ENCODE measurements at places on chromosomes 5 and 9.

DNA sequence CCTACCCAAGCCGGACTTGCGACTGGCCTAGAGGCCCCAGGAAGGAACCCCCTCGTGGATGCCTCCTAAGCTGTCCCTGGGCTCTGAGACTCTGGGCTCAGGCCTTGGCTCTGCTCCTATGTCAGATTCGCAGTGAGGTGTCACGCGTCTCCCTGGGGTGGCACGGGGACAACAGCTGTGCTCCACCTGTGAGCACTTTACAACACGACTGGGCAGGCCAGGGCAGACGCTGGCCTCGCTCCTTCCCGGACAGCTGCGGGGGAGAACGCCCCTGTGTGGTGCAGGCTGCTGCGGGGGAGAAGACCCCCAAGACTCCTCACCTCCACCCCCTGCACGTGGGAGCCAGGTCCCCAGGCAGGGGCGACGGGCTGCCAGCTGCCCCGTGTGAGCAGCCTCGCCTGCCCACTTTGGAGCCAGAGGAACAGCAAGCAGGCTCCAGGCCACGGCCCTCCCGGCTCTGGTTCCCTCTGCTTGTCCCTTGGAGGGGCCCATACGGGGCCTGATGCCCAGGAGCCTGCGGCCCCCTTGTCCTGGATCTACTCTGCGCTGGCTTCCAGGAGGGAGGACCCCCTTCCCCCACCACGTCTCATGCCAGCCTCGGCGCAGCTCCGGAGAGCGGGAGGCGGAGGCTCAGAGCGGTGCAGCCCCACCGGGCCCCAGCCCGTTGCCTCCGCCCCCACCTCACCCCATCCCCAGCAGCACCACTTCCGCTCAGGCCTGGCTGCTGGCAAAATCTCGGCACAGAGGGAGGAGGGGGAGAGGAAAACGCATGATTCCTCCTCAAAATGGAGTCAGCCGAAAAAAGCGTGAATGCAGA, 36.0 kb downstream of the SARDH start:
- DNase-seq = no peak

DNA sequence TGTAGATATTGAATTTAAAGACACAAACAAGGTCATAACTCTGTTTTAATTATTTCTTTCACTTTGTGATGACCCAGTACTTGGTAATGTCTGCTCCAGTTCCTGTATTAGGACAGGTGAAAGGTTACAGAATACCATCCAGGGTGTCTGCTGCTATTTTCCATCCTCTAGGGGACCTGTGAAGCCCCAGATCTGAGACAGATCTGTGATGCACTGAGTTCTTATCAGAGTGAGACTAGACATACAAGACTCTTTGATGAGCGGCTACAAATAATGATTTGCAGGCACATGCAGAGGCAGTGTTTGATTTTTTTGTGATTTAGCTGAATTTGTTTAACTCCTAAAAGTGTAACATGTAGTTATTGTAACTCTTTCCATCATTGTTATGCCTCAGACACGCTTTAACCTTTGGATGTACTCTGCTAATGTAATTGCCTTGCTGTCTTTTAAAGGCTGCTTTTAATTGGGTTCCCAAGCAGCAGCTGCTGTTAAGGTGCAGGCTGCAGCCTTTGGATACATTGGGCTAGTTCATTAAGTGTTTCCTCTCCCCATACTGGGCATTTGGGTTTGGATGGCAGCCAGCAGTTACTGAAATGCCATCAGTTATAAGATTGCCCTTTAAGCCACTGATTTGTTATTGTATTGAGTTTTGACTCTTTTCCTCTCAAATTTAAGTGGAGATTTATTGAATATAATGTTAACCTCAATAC, 63.3 kb downstream of the RASGRF2 start:
- DNase-seq = no peak

DNA sequence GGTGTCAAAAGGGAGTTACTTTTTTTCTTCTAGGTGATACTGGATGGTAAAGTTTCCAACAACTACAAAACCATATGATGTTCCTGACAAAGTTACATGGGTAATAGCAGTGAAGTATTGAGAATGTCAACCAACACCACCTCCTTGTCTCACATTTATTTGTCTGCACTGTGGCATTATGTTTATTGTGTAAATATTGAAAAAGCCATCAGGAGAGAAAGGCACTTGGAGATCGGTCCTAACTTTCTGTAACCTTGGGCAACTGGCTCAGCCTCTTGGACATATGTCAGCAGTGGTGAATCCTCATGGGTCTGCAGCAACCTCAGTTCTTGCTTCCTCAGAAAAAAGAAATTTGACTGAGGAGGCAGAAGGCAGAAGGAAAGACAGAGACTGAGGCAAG, 50.0 kb upstream of the ICE1 start:
- no peak for DNase-seq

- no peak for DNase-seq
Observed at GRCh38 chr9:122258886-122259415, 5.7 kb downstream of the RBM18 start.

DNA sequence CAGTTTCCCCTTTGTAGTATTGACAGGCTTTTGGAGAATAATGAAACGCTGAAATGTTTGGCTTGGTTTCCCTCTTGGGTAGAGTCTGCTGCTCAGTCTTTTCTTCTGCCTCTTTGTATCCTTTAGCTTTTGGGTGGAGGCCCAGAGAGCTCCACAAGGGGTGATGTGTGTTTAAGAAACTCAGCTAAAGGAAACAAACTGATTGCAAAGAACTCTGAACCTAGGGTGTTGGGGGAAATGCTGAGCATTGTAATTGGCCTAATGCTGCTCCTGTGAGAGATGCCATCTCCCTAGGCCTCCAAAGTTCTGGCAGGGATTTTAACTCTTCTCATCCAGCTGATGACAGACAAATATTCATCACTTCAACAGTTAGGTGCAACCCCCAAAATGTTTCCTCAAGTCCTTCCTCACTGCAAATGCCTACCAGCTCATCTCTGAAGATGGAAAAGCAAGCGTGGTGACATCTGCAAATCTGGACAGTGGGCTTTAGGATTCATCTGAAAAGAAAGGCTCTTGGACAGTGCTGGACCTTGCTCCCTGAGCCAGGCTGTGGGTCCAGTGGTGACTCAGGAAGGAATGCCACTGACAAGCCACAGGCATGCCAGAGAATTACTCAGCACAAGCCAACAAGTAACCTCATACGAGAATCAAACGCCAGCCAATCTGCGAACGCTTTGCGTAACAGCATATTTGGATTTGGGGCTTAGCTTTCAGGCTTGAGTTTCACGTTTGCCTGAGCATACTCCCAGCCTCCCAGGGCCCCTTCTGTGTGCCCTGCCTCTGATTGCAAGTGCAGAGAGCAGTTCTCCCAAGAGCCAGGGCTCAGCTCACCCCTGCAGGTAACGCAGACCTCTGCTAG, 30.5 kb upstream of the ZSWIM6 start:
- no peak for DNase-seq

DNA sequence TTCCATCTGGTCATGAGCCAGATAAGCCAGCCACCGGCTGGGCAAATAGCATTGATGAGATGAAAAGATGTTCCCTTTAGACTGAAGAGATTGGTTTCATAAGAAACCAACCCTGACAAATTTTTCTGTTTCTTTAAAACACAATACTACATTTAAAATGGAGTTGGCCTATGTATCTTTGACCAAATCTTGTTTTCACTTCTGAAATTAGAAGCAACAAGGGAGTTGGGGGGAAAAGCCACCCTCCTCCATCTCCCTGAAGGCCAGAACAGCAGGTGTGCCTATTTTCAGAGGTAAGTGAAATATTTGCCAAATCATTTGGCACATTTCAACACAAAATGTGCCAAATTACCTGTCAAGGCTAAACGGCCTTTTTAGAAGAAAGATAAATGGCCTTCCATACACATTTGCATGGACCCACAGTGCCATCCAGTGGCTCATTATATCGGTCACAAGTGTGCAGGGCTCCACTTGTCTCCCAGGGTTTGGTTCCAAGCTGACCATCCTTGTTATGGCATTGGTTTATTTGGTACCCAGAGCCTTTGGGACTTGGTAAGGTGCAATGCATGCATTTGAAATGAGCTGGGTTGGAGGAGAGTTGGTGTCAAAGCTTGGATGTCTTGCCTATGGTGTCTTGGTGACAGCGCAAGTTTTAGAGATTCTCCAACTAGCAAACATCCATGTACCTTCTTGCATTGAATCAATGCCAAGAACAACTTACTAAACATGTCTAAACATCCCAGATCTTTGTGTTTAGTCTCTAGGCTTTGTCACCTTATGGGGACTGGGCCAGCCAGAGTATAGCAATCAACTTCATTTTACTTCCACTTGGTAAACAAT, 372.0 kb upstream of the KIF2A start:
- peak; percentile 52 for DNase-seq
